ENCODE measurements at places on chromosomes 7 and 10. TPM values are rescaled to one million over a fixed set of nuclear protein-coding genes. Genes with fewer than 3 reads are reported as not detected.

CDC14C gene
- total RNA-seq, result not detected

TMEM120A gene
- 43.6 TPM for total RNA-seq

HECW1 gene
- total RNA-seq, result 13.5 TPM

MBLAC1 gene
- 3.0 TPM for total RNA-seq

FANK1 gene
- total RNA-seq, result 3.7 TPM

SPAM1 gene
- not detected for total RNA-seq

Data from A549 treated with ZK216348 at 1 μM for 4 hours (cell line).